ENCODE measurements at places on chromosomes 6 and 20.
A peak's percentile ranks its signal among the peaks of the same experiment; 100 is the strongest.

GRCh38 chr20:48035961-48036731 is 250.9 kb upstream of the SULF2 start:
- no peak for DNase-seq

- DNase-seq = no peak
Measured at GRCh38 chr6:75834447-75834846, 85.4 kb downstream of the MYO6 start.

DNA sequence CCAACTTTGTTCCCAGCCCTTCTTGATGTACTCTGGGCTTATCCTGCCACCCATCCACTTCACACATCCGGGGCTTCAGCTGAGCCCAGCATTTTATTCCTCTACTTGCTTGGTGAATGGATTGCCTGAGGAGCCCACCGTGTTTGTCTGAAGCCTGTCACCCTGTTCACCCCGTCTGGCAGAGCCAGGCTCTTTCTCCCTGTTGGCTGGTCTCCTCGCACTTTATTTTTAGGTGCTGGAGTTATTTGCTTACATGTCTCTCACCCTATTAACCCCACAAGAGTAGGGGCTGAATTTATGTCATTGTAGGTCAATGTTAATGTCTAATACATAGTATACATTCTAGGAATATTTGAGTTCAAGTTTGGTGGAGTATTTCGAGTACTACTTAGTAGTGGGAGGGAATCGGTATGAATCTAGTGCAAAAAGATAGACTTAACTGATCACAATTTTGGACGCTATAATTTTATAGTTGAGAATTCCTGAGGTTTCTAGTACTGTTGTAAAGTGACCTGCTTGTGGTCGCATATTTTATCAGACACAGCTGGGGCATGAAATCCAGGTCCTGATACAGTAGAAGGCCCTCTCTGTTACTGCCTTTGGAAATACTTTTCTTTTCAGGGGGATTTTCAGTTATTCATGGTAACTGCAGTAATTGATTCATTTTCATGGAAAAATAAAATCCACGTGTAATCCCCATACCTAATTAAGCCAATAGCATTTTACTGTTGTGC is 10.8 kb downstream of the JARID2 start:
- DNase-seq = no peak

GRCh38 chr20:34570859-34571306 is 12.4 kb downstream of the MAP1LC3A start:
- DNase-seq = no peak

- peak; percentile 93 for DNase-seq
Measured at GRCh38 chr20:62651285-62652021, 9.2 kb downstream of the SLCO4A1 start.

GRCh38 chr20:52103913-52104545 is 87.5 kb downstream of the ZFP64 start:
- DNase-seq = peak; percentile 3
